Omental fat pad (tissue), 4 donors: ENCODE measurements at places on chromosomes 1 and 21. TPM values are rescaled to one million over a fixed set of nuclear protein-coding genes. Genes with fewer than 3 reads are reported as not detected.

Gene OBSCN
- 7.1 TPM for total RNA-seq

- DNase-seq: no peak
Observed at GRCh38 chr1:182229451-182229850, 162.1 kb downstream of the GLUL start.

Gene OR2T11
- total RNA-seq: not detected

- DNase-seq: no peak
Observed at GRCh38 chr1:23581219-23581618, 21.9 kb upstream of the ID3 start.

- no peak for DNase-seq
Observed at GRCh38 chr21:44687671-44688070, 5.7 kb upstream of the KRTAP12-1 start.

Gene F13B
- not detected for total RNA-seq

Gene DEPDC1
- total RNA-seq: 0.19 TPM

GRCh38 chr1:34842073-34842472 is 17.5 kb downstream of the SMIM12 start:
- DNase-seq: no peak
